ENCODE measurements at places on chromosomes 3 and 15.
A peak's percentile ranks its signal among the peaks of the same experiment; 100 is the strongest.

DNA sequence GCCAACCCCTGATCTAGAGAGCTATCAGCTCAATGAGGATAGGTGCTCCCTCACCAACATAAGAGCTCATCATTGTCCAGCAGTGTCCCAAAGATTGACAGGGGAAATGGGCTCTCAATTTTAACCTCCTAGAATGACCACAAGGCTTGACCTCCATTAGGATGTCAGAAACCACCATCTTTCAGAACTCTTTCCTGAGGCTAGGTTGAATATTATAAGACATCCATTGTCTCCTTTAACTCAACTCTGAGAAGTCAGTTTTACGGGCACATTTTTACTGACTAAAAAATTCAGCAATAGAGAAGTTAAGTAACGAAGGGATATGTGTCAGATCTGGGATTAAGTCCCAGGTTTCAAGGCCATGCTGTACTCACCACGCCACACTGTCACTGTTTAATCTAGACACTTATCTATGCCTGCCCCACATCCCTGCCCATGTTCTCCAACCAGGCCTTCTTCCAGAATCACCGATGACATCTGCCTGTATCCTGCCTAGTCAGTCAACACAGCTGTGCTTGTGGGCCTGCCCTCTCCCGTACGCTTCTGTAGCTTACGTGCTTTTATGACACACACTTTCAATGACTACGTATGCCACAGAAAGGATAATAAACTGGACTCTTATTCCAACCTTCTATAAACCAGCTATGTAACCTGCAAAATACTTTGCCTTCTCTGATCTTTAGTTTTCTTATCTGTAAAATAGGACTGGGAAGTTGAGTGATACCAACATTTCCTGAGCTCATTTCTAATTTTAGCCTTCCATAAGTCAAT lies 17.1 kb upstream of the MUC13 start:
- DNase-seq = no peak

DNA sequence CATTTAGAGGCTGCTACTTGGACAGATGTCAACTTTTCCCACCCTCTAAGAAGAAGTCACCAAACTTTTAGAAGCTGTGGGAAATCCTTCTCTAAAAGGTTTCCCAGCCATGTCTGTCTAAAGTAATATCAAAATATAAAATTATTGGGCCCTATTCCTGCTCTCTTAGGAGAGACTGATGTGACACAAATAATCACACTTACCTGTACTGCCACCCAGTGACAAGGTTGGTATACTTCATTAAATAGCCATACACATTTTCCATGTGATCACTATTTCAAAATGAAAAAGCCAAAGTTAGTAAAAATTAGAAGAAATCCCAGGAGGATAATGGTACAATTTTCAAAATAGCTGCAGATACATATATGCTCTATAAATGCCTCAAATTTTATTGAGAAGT lies 12.6 kb downstream of the OSBPL11 start:
- DNase-seq = no peak

- no peak for DNase-seq
Observed at GRCh38 chr3:63980019-63980418, 43.3 kb downstream of the PSMD6 start.

DNA sequence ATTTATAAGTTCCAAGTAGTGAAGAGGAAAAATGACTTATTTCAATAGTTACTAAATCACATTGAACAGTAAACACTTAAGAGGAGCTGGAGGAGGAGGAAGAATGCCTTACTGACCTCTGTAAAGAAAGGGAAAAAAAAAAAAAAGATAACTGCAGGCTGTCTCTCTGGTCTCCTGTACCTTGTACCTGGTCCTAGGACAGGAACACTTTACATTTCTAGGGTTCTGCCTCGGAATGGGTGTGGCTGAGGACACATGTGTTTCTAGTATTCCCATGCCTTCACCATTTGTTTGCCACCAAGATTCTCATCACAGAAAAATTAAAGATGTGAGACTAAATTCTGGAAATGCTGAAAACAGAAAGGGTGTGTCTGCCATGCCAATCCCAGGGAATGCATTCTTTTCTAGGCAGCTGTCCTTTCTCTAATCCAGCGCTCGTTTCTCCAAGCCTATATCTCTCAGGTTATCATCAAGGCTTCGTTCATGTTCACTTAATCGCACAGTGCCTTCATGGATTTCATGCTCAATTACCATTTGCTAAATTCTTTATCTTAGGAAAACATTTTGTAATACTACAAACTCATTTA lies 1208.3 kb downstream of the OTOL1 start:
- DNase-seq = no peak

- DNase-seq = no peak
Observed at GRCh38 chr3:89232155-89232554, 124.7 kb downstream of the EPHA3 start.

DNA sequence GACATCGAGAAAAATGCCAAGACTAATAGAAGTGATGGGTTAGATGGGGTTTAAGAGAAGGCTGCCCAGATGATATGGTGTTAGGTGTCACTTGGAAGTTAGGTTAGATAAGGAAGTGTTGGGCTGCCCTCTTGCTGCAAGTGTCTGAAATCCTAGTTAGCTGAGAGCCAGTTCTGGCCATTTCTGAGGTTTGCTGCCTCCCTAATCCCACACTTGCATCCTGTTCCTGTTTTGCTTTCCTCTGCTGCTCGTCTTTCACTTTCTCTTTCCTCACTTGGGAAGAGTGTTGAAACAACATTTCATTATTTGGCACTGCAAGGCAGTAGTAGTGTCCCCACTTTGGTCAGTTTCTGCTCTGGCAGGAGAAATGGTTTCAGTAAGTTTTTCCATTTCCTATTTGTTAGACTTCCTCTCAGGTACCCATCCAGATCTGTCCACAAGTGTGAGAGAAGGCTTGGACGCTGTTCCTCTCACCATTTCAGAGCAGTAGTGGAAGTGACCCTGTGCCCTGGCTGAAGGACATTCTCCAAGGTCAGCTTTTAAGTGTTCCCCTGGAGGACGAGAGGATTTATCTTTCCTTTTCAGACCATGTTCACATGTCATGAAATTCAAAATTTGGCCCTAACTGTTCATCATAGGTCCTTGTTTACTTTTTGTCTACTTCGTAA lies 93.3 kb downstream of the ADAMTSL3 start:
- no peak for DNase-seq

DNA sequence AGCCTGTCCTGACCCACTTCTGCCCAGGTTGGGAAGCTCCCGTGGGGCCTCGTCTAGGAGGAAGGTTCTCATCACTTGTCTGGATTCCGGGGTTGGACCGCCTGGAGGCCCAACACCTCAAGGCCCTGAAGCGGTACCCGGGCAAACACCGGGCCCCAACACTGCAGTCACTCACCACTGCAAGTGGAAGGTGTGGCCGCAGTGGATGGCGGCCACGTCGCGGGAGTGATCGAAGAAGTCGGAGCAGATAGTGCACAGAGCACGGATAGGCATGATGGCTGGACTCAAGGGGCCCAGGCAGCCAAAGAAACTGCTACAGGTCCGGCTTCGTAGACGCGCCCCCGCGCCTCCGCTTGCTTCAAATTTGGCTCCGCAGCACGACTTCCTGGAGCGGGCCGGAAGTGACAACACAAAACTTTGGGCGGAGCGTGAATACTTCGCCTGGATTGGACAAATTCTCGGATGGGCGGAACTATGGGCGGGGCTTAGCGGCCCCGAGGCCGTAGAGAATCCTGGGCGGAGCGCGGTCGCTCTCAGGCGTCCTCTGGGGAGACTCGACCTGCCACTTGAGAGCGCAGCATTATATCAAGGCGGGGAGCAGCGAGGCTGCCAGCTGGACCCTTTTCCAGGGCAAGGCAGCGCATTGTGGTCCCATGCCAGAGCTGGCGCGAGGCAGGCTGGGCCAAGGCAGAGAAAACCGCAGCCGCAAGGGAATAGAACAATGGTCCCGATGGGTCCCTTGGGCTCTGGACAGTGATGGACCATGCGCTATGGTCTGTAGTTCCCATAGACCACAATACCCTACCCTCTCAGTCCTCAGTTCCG lies at the start of gene TRAIP:
Gene TRAIP (minus strand): TSS at position 384 of the 825 bp plus-strand sequence. CDS start 111 bp downstream, at position 273.
- DNase-seq = peak; percentile 87

DNA sequence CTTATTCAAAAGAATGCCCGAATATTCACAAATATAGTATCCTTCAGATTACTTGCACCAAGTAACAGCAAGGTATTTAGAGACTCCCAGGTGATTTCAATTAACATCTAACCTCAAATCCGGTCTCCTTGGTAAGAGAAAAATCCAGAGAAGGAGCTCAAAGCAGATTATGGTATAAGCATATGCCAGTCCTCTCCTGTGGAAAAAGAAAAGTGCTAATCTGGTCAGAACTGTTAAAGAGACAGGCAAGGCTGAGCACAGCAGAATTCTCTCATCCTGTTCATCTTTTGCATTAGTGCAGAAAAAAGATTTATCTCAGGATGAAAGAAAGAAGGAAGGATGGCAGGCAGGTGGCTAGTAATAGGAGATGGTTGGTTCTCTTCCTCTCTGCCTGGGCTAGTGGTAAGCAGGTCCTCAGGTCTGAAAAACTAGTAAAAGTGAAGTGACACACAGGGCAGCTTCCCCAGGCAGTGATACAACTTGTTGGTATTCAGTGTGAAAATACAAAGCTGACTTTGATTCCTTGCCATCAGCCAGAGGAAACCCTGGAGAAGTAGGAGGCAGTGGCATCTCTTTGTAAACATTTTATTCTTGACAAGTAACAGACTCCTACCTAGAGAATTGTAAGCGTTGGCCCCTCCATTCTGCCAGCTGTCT lies 14.2 kb downstream of the ATXN7 start:
- no peak for DNase-seq

DNA sequence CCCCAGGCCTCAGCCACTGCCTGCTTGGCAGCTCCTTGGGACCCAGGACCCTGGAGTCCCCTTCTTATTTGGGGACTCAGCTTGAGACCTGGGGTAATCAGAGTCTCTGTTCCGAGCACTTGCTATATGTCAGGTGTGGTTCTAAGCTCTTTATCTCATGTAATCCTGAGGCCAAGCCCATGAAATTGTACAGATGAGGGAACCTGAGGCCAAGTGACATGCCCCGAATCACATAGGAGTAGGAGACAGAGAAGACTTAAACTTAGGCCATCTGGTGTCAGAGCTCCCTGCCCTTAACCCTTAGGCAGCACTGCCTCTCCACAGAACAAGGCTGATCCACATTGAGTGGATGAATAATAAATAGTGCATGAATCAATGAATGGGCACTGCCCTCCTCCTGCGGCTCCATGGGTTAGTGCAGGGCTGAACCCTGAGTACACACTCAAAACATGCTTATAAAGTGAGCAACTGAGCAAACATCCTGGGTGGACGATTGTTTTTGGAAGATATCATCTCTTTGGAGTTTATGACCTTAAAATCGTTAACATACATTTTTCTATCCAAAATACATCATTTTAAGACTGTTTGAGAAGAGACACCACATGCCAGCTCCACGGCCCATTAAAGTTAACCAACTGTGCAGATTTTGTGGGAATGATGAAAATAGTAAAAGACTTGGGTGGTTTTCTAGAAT lies 33.2 kb upstream of the IQSEC1 start:
- DNase-seq = no peak

GRCh38 chr15:67063689-67064606 lies 1.5 kb upstream of the SMAD3 start:
- DNase-seq = peak; percentile 26

DNA sequence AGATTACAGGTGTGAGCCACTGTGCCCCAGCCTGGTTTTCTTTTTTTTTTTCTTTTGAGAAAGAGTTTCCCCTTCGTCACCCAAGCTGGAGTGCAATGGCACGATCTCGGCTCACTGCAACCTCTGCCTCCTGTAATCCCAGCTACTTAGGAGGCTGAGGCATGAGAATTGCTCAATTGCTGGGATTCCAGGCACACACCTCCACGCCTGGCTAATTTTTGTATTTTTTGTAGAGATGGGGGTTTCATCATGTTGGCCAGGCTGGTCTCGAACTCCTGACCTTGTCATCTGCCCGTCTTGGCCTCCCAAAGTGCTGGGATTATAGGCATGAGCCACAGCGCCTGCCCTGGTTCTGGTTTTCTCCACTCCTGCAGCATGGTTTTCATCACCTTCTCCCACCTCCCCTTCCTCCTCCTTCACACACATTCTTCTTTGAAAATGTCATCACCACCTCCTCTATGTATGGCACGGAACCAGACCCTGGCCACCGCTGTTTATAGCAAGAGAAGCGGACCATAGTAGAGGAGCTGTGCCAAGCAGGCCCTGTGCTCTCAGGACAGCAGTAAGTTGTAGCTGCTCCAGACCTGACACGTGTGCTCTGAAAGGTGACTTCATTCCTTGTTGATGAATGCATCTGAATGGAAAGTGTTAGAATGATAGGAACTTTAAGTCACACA lies 14.6 kb upstream of the AHSG start:
- no peak for DNase-seq

- DNase-seq = no peak
Observed at GRCh38 chr15:101391431-101391830, 96.4 kb upstream of the SNRPA1 start.

- no peak for DNase-seq
Observed at GRCh38 chr3:3015185-3016089, 94.7 kb downstream of the IL5RA start.

GRCh38 chr3:192128922-192129321 lies 598.4 kb downstream of the FGF12 start:
- DNase-seq = no peak

- DNase-seq = no peak
Observed at GRCh38 chr15:56774356-56774755, 41.0 kb upstream of the ZNF280D start.

- DNase-seq = no peak
Observed at GRCh38 chr3:53570081-53570480, 75.7 kb downstream of the CACNA1D start.

DNA sequence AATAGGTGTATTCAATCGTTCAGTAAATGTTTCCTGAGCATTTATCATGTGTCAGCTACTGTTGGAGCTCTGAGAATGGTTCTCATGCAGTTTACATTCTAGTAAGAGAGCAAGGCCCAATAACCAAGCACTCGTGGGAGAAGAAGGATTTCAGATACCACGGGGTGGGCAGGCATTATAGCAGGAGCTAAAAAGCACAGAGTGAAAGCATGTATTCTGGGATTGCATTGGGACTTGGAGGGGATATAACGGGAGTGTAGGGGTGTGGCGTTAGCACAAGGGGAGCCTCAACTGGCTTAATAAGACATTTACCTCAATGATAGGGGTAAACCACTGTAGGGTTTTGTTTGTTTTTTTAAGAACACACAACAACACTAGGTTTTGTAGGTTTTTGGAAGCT lies 1.6 kb upstream of the SIAH2 start:
- DNase-seq = no peak

DNA sequence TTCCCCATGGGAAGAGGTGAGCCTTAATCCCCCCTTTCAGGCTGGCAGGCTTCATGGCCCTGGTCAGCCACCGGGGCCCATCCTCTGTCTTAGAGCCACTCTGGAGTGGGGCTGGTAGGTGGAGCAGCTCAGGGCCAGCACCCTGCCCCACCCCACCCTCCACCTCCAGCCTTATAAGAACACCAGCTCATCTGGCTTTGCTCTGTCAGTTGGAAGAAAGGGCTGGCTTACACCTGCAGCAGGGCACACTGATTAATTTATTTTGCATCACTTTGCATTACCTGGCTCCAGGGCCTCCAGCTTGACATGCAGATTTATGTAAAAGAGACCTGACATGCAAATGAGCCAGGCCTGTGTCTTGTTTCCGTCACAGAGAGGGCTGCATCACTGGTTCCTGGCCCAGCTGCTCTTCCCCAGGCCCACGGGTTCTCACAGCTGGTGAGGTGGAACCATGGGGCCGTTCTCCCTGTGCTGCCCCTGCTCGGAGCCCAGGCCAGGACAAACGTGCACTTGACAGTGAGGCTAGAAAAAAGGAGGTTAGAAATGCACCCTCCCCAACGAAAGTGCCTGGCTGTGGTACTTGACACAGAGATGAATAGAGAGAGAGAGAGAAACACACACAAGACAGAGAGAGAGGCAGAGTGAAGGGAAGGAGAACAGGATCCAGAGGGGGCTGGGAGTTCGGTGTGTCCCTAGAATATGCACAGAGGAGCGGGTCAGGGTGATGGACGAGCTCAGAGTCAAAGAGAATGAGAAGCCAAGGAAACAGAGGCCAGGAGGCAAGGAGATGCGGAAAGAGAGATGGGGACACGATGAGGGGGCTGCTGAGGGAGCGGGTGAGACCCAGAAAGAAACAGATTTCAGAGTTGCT lies 44.5 kb upstream of the MAGEF1 start:
- DNase-seq = no peak

All from stimulated activated naive CD4-positive, alpha-beta T cell treated with Interleukin-2 at 50 U/mL for 16 hours (primary cell).